ENCODE measurements at places on chromosomes 5 and 9.

- DNase-seq = no peak
These were observed 80.3 kb upstream of the SLC30A5 start for GRCh38 chr5:69013481-69013880.

DNA sequence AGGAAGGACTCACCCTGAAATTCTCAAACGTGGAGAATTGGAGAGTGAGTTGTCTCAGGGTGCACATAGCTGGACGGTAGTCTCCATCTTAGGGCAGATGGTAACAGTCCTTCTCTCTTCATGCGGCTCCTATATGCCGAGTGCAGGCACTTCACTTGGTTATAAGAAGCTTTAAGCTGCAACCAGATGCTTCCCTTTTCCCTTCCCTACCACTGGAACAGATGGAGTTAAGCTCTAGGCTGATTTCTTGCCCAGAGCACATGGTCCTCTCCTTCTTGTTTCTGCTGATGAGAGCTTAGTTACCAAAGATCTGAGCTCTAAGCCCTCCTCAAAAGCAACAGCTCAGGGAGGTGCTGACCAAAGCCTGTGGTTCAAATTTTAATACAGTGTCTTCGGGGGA is 355.7 kb downstream of the ARHGEF28 start:
- DNase-seq = no peak

DNA sequence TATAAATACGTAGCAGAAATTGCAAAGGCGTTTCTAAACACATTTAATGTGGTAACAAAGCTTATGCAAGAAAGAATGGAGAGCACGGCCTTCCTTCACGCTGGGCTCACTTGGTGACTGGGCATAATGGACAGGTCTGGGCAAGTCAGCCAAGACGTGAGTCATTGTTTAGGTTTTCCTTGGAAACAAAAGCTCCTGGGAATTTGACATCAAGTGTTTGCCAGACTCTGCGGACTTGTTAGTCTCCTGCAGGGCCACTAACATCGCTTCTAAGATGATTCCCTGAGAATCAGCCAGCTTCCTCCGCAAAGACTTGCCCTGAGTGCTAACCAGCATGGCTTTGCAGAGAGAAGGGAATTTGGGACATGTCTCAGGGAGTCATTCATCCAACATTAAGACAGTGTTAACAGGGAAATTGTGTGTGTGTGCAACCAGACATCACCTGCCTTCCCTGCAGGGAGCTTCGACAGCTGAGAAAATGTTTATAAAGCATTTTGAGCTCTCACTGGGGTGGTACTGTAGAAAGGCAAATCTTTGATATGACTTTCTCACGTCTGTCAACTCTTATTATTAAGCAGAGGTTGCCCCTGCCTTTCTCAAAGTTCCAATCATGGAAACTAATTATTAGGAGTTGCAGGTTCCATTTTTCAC is 182.5 kb downstream of the NTRK2 start:
- DNase-seq = no peak

GRCh38 chr5:133430095-133430494 is 182.2 kb downstream of the FSTL4 start:
- no peak for DNase-seq

DNA sequence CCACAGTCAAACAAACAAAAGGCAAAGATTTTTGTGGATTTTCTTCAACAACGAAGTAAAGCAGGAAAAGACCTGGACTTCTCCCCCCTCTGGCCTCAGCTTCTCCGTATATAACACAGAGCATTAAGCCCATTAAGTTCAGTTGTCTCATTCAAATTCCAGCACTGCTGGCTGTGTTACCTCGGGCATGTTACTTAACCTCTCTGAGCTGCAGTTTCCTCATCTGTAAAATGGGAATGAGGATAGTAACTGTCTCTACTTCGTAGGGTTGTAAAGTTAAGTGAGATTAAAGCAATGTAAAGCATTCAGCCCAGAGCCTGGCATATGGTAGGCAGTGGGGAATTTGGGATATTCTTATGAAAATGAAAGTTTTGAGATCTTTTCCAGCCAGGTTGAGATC is 92.7 kb upstream of the SMIM23 start:
- DNase-seq = no peak

DNA sequence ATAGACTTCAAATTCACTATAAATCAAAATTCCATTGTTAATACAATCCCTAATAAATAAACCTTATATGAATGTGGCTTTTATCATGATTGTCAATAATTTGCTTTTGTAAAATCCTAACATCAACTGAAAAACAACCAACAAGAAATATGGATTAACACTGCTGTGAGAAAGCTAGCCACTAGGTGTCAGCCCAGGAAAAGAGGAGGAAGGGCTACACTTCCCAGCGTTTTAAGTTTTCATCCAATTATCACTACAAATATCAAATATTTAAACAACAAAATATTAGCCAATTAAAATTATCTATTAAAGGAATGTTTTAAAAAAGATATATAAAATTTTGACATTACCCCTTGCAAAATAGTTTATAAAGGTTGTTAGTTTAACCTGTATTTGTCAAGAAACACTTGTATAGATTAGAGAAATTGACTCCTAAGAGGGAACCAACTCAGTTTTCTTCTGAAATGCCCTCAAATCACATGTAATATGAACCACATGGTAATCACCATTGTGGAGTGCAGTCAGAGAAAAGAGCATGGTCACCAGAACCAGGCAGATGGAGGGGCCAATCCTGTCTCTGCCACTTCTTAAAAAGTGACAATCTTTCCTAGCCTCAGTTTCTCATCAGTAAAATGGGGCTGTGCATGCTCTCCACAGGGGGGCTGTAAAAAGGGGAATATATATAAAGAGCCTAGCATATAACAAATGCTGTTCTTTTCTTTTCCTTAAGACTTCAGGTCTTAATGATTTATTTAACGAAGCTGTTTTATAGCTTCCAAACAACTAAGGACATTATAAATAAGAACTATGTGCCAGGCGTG is 188.2 kb downstream of the CRB2 start:
- DNase-seq = no peak

GRCh38 chr5:155094455-155094854 is 80.9 kb downstream of the KIF4B start:
- no peak for DNase-seq

- DNase-seq = peak; percentile 43
These were observed at the start of gene JAKMIP2 for GRCh38 chr5:147782110-147783028. JAKMIP2 (minus strand) TSS chr5:147782728; CDS start chr5:147671806, 110,922 bp downstream.

DNA sequence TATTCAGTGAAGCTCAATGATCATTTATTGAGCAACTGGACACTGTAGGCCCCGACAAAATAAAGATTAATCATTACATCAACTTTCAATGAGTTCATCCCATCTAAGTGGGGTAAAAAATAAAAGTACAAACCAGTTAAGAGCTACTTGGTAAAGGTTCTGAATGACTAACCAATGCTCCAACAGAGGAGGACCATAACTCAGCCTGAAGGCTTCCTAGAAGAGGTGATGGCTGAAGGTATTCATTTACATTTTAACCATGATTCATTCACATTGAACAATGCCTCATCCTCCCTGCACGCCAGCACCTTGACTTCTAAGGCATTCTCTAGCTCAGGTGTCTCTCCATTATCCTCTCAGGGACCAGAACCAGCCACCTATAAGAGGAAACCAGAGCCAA is 201.4 kb downstream of the ZNF462 start:
- no peak for DNase-seq

- DNase-seq = no peak
These were observed 16.4 kb upstream of the RUFY1 start for GRCh38 chr5:179533907-179534306.

GRCh38 chr9:129724456-129725190 is 28.2 kb downstream of the PTGES start:
- DNase-seq = no peak

DNA sequence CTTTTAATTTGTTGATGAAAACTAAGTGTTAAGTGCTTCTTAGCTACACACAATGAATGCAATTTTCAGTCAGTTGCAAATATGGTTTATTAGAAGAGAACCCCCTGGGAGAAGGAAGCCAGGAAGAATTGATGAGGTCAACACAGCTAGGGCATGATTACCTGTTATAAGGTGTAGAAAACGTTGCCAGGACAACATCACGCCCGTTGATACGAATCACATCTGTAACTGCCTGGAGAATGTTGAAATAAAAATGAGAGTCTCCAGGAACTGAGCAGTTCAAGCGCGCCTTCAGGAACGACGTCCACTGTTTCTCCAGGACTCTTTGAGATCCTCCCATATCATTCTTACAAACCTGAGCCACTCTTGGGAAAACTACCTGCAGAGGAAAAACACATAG is 88.0 kb downstream of the SEMA6A start:
- no peak for DNase-seq

DNA sequence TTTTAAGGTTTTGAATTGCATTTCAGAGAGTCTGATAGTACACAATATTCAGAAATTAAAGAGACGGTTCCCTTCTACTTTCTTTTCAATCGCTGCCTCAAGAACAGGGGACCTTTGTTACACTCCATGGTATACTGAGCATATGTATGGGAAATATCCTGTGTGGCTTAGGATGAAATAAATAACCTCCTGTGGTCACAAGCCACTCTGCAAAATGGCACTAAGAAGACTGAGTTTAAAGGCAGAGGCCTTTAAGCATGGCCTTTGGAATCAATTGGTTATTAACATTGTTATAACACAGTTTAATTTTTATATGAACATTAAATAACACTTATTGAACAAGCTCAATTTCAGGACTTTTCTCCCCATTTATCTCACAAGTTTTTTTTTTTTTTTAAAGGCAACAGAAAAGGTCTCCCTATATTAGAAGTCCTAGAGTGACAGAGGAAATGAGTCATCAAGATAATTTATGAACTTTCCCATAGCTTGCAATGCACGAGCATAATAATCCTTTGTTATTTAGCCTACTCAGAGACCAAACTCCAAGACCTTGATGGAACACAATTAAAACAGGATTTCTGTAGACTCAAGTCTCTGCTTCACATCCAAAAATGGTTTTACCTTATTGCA is 341.9 kb downstream of the TMEM167A start:
- DNase-seq = no peak

DNA sequence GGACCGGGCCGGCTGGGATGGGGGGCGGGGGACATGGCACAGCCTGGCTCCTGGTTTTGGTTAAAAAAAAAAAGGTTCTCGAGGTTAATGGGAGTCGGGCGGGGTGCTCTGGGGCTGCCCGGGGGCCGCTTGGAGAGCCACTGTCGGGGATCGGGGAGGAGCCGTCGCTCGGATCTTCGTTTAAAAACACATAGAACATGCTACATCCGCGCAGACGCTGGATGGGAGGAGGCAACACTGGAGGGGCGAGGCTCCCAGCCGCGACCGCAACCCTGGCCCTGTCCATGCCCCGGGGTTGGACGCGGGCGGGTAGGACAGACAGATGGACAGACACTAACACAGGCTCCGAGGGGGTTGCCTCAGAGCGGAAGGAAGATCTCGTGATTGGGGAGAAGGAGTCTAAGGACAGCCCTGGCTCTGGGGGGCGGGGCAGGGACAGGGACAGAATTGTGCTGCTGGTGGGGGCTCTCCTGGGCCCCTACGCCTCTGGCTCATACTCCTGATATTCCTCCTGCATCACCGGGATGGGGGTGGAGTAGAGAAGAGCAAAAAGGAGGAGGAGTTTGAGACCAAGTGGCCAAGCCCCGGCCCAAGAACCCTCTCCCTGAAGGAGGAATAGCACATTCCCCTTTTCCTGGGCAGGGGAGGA is 9.9 kb downstream of the SNCB start:
- no peak for DNase-seq
